AG20443 (cell line): ENCODE measurements at places on chromosomes 3 and 15.

- peak; percentile 43 for DNase-seq
These were observed 2.7 kb downstream of the ZMAT3 start for GRCh38 chr3:179068779-179069530.

GRCh38 chr15:38530113-38530512 is 34.5 kb downstream of the RASGRP1 start:
- DNase-seq, result no peak

GRCh38 chr3:29026286-29026685 is 254.6 kb upstream of the RBMS3 start:
- DNase-seq, result no peak

DNA sequence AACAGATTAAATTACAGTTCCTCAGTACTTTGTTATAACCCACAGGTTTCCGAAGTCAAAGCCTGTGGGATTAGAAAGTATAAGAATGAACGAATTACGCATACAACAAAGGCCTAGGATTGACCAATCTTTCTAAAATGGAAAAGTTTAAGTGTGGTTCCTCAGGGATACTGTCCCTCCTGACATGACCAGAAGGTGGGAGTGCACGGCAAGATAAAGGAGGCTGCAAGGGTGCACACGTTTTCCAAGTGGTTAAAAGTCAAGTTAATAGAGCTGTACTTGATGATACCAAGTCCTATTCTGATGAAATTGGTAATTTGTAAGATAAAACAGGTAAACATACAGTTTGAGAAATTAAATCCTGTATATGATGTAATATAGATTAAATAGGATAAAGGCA is 96.2 kb downstream of the ALDH1A2 start:
- no peak for DNase-seq

GRCh38 chr15:85943791-85944190 is 135.9 kb upstream of the AGBL1 start:
- DNase-seq, result no peak

DNA sequence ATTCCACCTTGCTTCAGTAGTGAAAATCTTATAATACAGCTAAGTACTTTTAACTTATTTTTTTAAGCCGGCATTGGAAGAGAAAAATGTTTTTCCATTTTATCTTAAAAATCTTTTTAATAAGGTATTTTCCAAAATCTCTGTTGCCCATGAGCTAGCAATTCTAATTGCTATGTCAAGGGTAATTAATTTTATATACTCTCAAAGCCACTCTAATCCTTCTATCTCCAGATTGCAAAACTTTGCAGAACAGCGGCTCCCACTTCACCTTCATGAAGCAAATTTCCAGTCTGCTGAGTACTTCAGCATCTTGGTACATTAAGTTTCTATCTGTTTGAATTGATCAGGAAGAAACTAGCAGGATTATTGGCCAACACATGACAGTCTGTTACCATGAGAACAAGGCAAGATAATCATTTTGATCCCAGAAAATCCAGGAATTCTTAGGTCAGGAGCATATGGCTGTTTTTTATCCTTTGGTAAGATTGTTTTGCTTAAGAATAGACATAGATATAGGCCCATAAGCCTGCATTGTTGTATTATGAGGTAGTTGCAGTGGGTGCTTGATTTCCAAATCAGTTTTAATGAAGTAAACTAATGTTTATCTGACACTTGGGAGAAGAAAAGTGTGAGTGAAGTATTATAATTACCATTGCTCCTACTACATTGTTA is 6.0 kb downstream of the TIPARP start:
- no peak for DNase-seq

- DNase-seq, result no peak
These were observed 116.6 kb upstream of the PRR20G start for GRCh38 chr3:127404221-127405009.

DNA sequence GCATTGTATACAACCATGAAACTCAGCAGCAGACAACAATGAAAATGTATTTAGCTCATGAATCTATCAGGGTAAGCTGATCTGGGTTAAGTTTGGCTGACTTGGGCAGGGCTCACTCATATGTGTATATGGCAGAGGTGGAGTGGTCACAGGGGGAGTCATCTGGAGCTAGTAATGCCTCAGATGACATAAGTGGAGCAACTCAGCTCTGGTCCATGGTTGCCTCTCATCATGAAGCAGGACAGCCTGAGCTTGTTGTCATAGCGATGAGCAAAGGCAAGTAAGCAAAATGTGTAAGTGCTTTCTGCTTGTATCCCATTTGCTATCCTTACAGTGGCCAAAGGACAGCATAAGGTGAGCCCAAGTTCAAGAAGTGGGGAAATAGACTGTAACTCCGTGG is 64.5 kb downstream of the ALCAM start:
- DNase-seq, result peak; percentile 10

- peak; percentile 23 for DNase-seq
These were observed 183.4 kb upstream of the THRB start for GRCh38 chr3:24678021-24678420.

GRCh38 chr3:139948898-139949297 is 13.9 kb downstream of the CLSTN2 start:
- no peak for DNase-seq

GRCh38 chr3:197430934-197431333 is 124.8 kb downstream of the BDH1 start:
- DNase-seq, result peak; percentile 63

- no peak for DNase-seq
These were observed 32.3 kb upstream of the FBN1 start for GRCh38 chr15:48677821-48678220.

- DNase-seq, result peak; percentile 25
These were observed 115.9 kb downstream of the CBLB start for GRCh38 chr3:105752791-105753415.

- no peak for DNase-seq
These were observed 763 bp downstream of the GOLGB1 start for GRCh38 chr3:121748680-121749275.

- DNase-seq, result no peak
These were observed 8.5 kb upstream of the PLXND1 start for GRCh38 chr3:129614927-129615363.

- DNase-seq, result peak; percentile 28
These were observed 31.2 kb upstream of the MYO5C start for GRCh38 chr15:52326756-52327155.

DNA sequence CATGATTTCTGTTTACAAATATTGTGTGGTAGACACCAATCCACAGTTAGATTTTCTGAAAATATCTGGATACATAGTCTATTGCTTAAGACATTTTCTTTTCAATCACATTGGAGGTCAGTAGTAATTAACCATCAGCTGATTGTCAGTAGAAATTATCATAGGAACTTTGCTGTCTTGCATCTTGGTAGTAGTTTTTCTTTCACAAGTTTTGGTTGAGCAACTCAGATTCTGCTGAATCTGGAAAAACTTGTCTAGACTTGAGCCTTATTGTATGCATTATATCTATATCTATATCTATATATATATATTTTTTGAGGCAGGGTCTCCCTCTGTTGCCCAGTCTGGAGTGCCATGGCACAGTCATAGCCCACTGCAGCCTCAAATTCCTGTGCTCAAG is 4.0 kb downstream of the RAB11A start:
- no peak for DNase-seq

GRCh38 chr15:77475898-77476297 is 55.2 kb downstream of the HMG20A start:
- no peak for DNase-seq

GRCh38 chr15:61935493-61935892 is 124.8 kb downstream of the VPS13C start:
- no peak for DNase-seq

- DNase-seq, result no peak
These were observed 814 bp upstream of the TEX264 start for GRCh38 chr3:51670053-51670822.

DNA sequence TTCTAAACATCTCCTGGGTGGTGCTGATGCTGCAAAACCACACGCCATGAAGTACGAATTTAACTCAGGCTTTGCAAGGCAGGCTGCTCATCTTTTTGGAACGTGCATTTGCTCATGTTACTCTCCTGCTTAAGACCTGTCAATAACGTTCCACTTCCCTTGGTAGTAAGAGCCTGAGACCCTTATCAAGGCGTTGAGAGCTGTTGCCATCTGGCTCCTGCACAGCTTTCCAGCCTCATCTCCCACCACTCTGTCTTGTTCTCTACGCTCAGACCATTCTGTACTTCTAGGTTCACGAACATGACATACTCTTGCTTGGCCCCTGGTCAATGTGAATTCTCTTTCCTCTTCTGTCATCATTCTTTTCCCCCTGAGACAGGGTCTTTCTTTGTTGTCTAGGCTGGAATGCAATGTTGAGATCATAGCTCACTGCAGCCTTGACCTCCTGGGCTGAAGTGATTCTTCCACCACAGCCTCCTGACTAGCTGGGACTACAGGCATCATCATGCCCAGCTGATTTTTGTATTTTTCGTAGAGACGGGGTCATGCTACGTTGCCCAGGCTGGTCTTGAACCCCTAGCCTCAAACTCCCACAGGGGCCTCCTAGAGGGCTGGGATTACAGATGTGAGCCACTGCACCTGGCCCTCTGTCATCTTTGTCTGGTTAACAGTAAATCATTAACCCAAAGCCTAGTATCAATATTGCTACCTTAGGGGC is 202.8 kb downstream of the CADPS start:
- no peak for DNase-seq

GRCh38 chr3:48440590-48440958 is 517 bp downstream of the TMA7 start:
- no peak for DNase-seq

- no peak for DNase-seq
These were observed 22.1 kb downstream of the ARNT2 start for GRCh38 chr15:80426316-80426715.

- no peak for DNase-seq
These were observed at the start of gene CTXND1 for GRCh38 chr15:80252121-80252518. CTXND1 (minus strand) TSS chr15:80252213; CDS start chr15:80201949, 50,264 bp downstream.

- no peak for DNase-seq
These were observed 80.3 kb downstream of the HMG20A start for GRCh38 chr15:77500989-77501388.

DNA sequence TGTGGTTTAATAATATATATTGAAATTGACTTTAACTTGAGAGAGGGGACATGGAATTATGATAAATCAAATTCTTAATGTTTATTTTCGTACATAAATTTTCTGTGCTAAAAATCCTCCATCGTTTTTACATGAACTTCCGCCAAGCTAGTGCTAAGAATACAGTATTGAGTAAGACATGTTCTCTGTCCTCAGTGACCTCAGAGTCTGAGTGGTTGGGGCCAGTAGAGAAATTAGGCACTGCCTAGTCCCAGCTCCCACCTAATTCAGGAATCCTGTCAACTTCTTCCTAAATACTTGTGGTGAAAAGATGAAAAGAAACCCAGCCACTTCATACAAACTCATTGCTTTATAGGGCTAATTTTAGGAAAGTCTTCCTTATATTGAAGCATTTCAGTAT is 110.3 kb downstream of the PPP2R3A start:
- DNase-seq, result peak; percentile 48

GRCh38 chr3:187836823-187837770 is 91.8 kb upstream of the BCL6 start:
- no peak for DNase-seq

GRCh38 chr3:149314807-149315578 is 18.4 kb downstream of the TM4SF18 start:
- peak; percentile 71 for DNase-seq

- no peak for DNase-seq
These were observed 30.6 kb upstream of the ADAMTS7 start for GRCh38 chr15:78841891-78842290.

DNA sequence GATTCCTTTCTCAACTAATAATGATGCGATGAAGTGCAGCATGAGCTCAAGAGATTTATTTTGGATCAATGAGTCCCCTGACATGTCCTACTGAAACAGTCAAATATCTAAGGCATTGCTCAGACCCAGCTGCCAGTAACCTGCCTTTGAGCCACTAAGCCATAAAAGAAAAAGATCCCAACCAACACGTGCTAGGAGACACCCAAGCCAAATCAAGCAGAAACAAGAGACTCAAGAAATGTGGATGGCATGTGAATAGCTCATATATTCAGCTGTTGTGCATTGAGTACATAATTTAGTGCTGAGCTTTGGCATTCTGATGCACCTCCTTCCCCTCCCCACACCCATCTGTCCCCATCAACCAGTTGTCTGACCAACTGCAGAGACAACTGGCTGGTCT is 29.2 kb downstream of the GJD2 start:
- peak; percentile 46 for DNase-seq

DNA sequence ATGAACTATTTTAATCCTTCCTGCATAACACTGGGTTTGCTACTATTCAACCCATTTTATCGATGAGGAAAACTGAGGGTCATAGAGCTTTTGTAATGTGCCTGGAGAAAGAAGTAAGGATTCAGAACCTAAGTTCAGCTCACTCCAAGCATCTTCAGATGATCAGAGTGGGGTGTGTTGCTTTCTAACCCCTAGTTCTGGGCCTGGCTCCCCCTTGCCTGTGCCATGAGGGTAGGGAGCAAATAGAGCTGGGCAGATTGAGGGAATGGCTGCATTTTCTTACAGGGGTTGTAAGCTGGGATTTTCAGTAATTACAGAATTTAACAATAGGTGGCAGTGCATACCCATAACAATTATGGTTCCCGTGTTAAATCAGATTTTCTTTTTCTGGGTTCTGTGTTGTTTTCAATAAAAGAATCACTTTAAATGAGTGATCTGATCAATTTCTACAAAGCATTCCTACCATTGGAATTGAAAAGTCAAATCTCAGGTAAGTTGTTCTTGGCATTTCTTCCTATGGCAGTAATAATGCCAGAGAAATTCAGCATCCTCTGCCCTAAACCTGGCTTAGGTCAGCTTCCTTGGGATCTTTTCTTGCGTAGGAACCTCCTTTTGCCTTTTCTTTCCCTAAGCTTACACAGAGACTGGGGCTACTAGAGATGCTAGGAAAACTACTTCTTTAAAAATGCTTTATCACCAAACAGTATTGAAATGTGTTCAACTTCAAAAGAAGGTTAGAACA is 103.8 kb upstream of the IL12A start:
- DNase-seq, result peak; percentile 63

GRCh38 chr15:96766366-96766765 is 435.9 kb downstream of the NR2F2 start:
- DNase-seq, result no peak

DNA sequence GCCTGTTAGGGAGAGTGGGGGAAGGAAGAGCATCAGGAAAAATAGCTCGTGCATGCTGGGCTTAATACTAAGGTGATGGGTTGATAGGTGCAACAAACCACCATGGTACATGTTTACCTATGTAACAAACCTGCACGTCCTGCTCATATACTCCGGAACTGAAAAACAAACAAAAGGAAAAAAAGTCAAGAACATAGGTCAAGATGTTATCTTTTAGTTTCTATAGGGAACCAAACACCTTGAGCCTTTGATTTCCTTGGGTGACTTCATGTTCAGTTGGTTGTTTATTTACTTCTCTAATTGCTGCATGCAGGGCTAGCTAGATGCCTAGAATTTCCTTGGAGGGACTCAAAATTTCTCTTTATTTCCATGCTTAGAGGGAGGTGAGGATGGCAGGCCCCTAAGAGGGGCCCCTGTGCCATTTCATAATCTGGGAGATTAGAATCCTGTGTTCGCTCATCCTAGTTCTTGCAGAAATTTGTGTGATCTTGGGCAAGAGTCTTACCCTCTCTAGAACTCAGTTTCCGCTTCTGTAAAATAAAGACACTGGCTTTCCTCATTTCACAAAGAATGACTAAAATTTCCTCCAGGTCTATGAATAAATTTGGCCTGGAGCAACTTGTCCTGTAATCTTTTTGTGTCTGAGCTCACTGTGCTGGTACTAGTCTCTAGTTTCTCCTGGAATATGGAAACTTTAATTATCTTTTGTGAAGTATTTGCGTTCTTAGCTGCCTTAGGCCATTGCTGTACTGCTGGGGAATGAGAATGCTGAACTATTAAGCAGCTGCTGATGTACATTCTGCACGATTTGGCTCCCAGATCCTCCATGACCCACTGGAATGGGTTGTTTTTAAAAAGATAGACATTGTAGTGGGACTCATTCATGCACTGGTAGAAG is 457.5 kb downstream of the EDEM1 start:
- no peak for DNase-seq

GRCh38 chr3:69784954-69785514 is 45.8 kb downstream of the MITF start:
- DNase-seq, result peak; percentile 86
